CD4-positive, alpha-beta T cell treated with Interleukin-17A for 1 hour (primary cell): ENCODE measurements at places on chromosomes 4 and X.

DNA sequence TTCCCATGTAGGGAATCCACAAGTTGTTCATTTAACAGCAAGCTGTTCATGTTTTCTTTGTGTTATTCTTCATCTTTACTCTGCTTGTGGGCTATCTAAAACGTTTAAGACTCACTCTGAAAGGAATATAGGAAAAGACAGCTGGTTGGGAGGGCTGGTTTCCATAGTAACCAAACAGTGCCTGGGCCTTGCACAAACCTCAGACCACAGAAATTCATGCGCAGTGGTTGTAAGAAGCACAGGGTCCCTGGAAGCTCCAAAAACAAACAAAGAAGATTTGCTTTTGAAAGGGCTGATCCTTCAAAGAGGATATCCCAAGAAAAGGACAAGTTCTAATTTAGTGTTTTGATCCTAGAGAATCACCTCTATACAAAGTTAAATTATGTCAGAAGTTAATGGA lies 7.8 kb downstream of the SERTM2 start:
- no peak for DNase-seq

GRCh38 chrX:132364313-132364712 lies 124.5 kb downstream of the MBNL3 start:
- no peak for DNase-seq

DNA sequence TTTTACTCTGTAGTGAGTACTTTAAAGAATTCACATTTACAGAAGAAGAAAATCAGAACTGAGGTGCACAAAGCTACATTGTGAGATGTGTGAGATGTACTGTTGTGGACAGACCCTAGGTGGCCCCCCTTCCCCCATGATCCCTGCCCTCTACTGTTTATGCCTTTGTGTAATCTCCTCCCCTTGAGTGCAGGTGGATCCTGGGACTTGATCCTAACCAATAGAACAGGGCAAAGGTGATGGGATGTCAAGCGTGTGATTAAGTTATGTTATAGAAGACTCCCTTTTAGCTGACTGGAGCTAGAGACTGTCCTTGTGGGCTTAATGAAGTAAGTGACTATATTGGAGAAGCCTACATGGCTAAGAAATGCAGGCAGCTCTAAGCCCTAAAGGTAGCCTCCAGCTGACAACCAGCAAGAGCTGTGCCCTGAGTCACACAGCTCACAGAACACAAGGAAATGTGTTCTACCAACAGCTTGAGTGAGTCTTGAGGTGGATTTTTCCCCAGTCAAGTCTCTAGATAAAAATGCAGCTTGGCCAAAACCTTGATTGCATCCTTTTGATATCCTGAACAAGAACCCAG lies 225.2 kb upstream of the LEF1 start:
- DNase-seq: no peak

- no peak for DNase-seq
Measured at GRCh38 chrX:40816906-40817305, 81.6 kb upstream of the MED14 start.

GRCh38 chr4:60805500-60806313 lies 394.4 kb upstream of the ADGRL3 start:
- no peak for DNase-seq

GRCh38 chrX:130395341-130395740 lies 6.4 kb upstream of the RBMX2 start:
- DNase-seq: no peak

DNA sequence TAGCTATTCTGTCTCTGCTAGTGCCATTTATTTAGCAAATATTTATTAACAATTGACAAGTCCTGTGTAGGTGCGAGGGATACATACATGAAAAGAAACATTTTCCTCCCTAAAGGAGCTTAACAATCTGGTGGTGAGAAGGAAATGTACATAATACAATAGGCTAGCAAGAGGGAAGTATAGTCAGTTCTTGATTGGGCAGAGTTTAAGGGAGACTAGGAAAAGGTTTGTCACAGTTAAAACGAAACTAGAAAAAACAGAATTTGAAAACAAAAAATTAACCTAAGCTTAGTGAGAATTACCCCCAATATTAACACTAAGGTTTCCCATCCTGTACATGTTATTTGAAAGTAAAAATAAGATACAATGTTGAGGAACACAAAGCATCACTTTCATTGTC lies 8.6 kb upstream of the MAML3 start:
- DNase-seq: no peak

DNA sequence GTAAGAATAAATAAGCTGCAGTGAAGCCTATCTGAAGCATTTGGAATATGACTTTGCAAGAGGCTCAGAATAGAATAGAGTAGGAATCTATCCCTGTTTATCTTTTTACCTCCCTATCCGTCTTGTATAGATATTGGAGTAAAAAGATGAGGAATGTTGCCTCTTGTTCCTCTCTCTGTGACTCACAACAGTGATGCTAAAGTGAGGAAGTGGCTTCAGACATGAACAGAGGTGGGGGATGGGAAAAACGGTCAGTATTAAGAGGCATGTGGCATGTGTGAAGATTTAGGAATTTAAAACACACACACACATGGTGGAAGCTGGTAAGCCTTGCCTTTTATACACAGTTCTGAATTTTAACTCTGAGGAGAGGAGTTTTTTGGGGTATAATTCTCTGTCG lies 3.8 kb upstream of the DCAF4L1 start:
- no peak for DNase-seq

DNA sequence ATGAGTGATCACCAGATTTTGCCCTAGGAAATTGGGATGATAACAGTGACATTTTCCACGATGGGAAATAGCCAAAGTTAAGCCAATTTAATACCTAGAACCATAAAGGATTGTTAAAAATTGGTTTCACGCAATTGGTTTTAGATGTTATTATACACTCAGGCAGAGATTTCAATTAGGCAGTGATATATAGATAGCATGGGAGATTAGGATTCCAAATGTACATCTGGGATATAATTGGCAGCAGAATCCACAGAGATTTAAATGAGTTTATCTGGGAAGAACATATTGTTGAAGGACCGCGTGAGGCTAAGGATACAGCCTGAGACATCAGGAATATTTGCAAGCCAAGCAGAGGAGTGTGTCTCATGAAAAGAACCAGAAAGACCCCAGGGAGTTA lies 351.6 kb downstream of the GPM6A start:
- no peak for DNase-seq

DNA sequence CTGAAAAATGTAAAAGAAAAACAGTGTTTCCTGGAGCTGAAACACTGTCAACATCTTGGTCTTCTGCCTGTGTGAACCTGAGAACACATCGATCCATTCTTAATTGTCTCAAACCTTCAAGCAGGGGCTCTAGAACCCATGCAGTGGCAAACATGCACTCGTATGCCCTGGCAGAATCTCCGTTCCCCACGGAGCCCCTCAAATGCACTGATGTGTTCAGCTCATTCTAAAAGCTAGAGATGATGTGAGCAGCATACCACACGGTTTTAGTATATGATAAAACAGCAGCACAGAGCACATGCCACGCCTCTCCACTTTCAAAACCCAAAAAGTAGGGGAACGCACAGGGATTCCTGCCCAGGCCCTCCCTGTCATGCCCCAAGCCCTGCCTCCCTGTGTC lies 44.9 kb downstream of the ZFYVE28 start:
- DNase-seq: no peak

DNA sequence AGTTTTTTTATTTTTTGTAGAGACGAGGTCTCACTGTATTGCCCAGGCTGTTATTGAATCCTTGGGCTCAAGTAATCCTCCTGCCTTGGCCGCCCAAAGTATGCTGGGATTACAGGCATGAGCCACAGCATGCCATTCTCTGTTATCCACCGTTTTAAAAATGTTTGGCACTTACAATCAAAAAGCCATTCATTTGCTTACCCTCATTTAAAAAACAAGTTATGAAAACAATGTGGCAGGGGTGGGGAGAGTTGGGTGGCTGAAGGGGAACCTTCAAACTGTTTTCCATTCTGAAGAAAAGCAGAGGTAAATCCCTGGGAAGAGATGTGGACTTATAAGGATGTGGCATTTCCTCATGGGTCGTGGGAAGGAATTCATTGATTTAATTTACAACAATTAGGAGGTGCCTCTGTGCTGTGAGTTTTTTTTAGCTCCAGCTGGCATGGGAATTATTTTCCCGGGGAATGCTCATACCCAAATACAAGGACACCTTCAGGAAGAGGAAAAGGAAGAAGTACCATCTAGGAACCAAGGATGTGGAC lies 103.5 kb downstream of the MID1 start:
- no peak for DNase-seq

- no peak for DNase-seq
Measured at GRCh38 chrX:144637731-144638130, 609.6 kb upstream of the SPANXN1 start.

GRCh38 chr4:68655764-68656444 lies 14.5 kb downstream of the UGT2B15 start:
- DNase-seq: no peak

DNA sequence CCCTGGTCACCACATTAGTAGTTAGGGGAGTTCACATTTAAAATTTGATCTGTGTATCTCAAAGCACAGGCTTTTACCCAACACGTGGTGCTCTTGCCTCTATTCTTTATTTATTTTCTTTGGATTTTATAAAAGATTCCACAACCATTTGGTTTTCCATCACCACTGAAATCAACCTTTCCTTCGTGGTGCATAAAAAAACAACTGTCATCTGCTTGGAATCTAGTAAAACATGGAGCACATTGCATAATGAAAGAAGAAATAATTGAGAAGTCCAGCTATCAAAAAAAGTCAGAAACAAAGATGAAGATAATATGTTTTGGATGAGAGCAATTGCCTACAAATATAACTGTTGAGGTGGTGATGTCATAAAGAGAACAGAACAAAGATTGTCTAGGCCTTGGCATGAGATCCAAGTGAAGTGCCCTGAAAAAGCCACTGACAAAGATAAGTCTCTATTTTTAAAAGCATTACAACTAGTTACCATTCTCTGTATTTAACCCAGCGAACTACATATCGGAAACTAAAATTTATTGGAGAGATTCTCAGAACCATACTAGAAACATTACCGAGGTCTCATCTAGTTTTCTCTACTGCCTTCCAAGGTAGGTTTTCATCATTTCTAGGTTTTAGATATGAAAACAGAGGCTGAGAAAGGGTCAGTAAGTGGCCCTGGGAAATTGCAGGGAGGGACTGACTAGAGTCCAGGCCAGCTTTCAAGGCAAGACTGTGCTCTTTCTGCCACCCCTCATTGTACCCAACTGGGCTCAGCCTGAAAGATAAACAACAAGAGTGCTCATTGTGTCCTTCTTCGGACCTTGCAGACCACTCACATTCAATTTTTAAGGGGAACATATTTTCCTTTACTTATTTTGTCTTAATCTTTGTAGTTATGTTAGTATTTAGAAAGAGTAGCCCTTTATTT lies 127.3 kb downstream of the MAD2L1 start:
- no peak for DNase-seq

GRCh38 chrX:74446876-74447275 lies 25.6 kb downstream of the SLC16A2 start:
- no peak for DNase-seq

- DNase-seq: no peak
Measured at GRCh38 chr4:147247579-147247978, 233.3 kb upstream of the EDNRA start.

- no peak for DNase-seq
Measured at GRCh38 chrX:151510203-151510602, 53.3 kb upstream of the PASD1 start.
